ENCODE measurements at places on chromosomes 3 and 15.

DNA sequence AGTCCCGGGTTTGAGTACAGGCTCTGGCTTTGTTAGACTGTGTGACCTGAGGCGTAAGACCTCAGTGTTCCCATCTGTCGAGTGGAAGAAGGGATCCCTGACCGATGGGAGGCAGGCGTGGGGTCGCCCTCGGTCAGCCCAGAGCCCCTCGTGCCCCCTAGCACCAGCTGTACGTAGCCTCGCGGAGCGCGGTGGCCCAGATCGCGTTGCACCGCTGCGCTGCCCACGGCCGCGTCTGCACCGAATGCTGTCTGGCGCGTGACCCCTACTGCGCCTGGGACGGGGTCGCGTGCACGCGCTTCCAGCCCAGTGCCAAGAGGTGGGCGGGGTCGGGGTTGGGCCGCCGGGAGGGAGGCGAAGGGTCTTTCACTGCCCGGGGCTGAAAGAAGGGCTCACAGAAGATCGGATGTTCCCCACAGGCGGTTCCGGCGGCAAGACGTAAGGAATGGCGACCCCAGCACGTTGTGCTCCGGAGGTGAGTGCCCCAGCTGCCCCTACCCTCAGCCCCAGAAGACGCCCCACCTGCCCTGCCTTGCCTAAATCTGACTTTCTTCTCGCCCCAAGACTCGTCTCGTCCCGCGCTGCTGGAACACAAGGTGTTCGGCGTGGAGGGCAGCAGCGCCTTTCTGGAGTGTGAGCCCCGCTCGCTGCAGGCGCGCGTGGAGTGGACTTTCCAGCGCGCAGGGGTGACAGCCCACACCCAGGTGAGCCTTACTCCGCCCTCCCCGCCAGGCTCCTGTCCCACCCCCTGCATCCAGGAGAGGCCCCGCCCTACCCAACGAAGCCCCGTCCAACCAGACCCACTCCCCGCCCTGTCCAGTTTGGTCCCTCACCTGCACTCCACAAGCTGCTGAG, 3.5 kb upstream of the LSMEM2 start:
- DNase-seq: no peak

DNA sequence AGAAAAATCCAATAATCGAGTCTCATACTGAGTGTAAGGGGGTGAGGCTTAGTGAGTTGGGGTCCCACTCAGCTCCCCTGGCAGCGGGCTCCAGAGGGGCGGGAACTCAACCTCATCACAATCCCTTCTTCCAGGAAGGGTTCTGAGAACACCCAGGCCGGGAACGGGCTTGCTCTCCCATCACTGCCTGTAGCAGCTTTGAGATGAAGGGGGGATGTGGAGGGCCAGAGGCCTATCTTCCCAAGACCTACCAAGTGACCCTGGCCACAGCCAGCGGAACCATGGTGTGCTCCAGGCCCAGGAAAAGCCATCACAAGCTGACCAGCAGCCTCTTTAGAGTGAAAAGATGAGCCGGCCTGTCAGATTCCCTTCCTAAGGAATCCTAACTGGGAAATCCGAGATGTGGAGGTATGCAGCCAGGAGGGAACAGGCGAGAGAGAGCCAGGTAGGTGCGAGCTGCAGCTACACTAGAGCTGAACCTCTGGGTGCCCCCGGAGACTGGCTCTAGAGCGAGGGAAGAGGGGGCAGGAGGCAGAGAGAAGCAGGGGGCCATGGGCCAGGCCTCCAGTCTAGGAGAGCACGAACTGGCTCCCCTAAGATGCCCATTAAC, 18.5 kb downstream of the GRAMD2A start:
- no peak for DNase-seq

DNA sequence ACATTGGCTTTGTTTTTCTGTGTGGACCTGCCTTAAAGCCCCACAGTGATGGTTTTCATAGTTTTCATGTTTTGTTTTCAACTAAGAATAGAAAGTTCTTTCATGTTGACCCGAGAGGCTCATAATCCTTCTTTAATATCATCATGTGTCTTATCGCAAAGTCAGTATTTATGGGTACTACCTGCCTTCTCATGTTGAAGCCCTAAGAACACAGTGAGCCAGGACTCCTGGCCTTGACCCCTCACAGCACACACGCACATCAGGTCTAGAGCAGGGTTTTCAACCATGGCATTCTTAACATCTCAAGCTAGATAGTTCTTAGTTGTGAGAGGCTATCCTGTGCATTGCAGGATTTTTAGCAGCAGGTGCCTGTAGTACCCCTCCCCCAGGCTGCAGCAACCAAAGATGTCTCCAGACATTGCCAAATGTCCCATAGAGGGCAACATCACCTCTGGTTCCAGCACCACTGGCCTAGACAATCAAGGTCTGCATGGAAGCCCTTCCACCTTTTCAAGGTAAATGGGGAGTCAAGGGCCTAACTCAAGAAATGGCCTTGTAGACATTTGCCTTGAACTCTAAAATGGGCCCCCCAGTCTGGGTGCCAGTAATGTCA, 118.3 kb downstream of the MTHFS start:
- no peak for DNase-seq

DNA sequence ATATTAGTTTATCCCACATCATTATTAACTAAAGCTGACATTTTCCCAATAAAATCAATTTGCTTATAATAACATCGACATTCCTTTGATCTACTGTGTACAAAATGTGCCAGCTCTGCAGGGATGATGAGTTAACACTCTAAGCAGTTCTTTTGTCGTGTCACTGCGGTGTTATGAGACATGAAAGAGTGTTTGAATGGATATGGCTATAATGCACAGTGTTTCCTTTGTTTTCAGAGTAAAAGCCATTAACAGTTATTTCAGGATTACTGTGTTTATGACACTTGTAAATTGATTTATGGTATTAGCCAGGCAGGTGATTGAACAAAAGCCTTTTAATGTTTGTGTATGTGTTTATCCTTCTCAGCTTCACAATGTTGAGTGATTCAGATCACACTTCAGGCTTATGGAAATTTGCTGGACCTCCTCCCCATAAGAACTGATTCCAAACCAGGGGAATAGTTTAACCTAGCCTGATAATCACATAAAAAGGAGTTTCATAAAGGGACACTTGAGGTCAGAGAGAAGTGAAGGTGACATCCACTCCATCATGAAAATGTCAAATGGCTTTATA, 115.7 kb downstream of the CHL1 start:
- no peak for DNase-seq

- peak; percentile 32 for DNase-seq
Observed at GRCh38 chr3:183825456-183826161, at the start of gene MAP6D1. Gene MAP6D1 (minus strand): TSS chr3:183825577. CDS start chr3:183825547, 30 bp downstream.

- DNase-seq: no peak
Observed at GRCh38 chr3:31010491-31010890, 116.0 kb upstream of the GADL1 start.

DNA sequence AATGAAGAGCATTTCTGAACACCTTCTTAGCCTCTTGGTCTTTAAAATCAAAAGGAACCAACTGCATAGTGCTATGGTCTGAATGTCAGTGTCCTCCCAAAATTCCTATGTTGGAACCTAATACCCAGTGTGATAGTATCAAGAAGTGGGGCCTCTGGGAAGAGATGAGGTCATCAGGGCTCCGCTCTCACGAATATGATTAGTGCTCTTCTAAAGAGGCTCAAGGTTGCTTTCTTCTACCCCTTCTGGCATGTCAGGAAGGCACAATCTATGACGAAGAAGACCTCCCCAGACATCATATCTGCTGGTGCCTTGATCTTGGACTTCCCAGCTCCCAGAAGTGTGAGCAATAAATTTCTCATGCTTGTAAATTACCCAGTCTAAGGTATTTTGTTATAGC, 209.5 kb downstream of the MAGI1 start:
- no peak for DNase-seq

- DNase-seq: no peak
Observed at GRCh38 chr15:93082861-93083260, 6.2 kb downstream of the RGMA start.

GRCh38 chr3:52355526-52355925, 39.4 kb downstream of the DNAH1 start:
- no peak for DNase-seq

DNA sequence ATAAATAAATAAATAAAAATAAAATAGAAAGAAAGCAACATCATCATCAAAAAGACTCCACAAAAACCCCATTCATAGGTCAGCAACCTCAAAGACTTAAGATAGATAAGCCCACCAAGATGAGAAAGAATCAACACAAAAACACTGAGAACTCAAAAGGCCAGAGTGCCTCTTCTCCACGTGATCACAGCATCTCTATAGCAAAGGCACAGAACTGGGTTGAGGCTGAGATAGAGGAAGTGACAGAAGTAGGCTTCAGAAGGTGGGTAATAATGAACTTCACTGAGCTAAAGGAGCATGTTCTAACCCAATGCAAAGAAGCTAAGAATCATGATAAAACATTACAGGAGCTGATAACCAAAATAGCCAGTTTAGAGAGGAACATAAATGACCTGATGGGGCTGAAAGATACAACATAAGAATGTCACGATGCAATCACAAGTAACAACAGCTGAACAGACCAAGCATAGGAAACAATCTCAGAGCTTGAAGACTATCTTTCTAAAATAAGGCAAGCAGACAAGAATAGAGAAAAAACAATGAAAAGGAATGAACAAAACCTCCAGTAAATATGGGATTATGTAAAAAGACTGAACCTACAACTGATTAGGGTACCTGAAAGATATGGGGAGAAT, 26.4 kb downstream of the GNB5 start:
- no peak for DNase-seq

DNA sequence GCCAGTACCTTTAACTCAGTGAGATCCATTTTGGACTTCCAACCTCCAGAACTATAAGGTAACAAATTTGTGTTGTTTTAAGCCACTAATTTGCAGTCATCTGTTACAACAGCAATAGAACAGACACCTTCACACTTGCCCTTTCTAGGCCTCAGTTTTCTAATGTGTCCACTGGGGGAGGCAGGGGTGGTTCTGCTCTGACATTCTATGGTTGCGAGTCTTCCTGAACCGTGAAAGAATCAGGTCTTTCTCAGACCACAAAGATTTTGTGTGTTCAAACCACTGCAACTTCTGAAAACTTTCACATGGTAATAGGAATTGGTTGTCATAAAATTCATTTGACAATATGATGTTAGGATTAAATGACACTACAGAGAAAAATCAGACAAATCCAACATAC, 26.8 kb upstream of the CSTA start:
- DNase-seq: no peak

- no peak for DNase-seq
Observed at GRCh38 chr15:95347837-95348236, 982.7 kb upstream of the NR2F2 start.

DNA sequence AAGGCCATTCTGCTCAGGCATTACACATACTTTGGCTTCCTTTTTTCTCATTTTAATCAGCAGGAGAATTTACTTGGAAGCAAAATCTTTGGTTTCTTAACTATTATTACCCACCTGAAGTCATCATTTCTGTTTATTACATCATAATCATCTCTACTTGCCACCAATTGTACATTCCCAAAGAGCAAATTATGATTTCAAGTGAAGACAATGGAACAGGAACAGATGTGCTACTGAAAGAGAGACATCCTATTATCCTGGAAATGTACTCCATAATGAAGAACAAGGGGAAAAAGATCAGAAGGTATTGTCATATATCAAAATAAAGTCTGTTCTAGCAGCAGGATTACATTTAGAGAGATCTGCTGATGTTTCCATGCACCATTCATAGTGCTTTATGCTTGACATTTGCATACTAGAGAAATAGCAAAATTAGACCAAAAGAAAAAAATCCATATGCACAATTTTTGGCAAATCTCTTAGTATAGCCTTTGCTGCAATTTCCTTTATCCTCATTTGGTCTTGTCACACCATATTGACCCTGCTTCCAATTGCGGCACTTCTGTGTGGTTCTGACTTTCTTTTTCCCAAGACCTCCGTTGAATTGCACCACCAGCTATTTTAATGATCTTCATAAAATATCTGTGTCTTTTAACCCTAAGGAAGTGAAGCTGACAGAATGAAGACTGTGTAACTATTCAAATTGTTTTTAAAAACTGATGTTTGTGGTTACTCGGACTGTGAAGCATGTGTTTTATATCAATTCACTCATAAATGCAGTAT, 683.8 kb downstream of the ZNF385D start:
- DNase-seq: no peak

DNA sequence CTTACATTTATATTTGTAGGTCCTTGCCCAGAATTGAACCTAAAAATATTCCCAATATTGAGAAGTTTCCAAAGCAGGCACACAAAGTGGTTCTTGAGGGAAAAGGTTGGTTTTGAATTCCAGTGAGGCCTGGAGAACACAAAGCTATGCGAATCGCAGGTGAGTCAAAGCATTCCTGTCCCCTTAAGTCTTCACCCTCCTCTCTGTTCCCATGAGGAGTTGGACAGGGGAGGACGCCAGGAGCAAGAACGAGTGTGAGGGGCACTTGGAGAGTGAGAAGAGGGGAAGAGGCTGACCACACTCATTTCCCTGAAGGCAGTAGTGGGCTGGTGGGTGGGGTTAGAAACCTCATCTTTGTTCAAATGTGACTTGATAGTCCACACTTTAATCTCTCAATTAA, 185.8 kb upstream of the EOMES start:
- DNase-seq: no peak

DNA sequence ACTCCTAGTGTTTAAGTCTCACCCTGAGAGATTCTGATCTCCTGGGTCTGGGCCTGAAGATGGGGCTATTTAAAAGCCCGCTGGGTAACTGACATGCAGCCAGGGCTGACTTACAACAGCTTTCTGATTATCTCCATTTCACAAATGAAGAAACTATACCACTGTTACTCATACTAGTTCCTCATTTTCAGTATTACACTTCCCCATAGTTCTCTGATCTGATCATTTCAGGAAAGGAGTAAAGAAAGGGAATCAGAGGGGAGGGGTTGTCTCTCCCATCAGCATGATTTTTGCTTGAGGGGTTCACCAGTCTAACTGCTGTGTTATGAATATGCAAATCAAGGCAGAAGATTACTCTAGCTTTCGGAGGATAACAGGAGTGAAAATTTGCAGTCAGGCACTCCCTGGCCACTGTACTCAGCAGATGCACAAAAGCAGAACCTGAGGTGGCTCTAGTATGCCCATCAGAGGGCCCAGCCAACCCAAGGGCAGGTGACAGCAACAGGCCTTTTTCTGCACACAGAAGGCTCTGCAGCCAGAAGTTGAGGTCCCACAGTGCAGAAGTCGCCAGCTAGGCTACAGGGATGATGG, 59.4 kb downstream of the DAPK2 start:
- DNase-seq: no peak

DNA sequence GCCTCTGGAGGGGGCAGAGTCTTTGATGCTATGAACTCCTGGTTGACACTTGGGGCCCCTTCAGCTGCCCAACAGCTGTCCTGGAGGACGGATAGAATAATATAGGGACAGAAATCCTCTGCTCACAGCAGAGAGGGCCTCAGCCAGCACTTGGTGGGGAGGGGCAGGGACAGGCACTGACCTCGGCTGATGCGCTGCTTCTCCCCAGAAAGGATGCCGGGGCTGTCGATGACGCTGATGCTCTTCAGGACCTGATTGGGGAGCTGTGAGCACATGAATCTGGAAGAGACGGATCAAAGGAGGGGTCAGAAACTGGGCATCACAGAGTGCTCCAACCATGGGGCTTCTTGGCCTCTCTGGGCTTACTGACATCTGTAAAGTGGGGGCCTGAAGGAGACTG, 29.5 kb downstream of the EHD4 start:
- DNase-seq: no peak

GRCh38 chr3:183306798-183307671, 54.0 kb downstream of the B3GNT5 start:
- DNase-seq: peak; percentile 31

Measured in activated CD8-positive, alpha-beta memory T cell treated with anti-CD3 and anti-CD28 coated beads for 48 hours (primary cell).